ENCODE measurements at places on chromosomes 5 and 9. TPM values are rescaled to one million over a fixed set of nuclear protein-coding genes. Genes with fewer than 3 reads are reported as not detected.

Gene ZNG1A
- total RNA-seq, result 24.5 TPM

Gene LRRC14B
- total RNA-seq, result not detected

Gene CDH9
- not detected for total RNA-seq

Gene NEUROG1
- total RNA-seq, result not detected

DNA sequence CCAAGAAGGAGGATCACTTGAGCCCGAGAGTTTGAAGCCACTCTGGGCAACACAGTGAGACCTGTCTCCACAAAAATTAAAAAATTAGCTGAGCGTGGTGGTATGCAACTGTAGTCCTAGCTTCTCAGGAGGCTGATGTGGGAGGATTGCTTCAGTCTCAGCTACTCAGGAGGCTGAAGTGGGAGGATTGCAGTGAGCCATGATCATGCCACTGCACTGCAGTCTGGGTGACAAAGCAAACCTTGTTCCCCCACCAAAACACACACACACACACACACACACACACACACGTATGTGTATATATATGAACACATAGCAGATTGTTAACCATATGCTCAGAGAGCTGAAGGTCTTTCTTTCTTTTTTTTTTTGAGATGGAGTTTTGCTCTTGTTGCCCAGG lies 157.5 kb upstream of the MAST4 start:
- DNase-seq, result no peak

DNA sequence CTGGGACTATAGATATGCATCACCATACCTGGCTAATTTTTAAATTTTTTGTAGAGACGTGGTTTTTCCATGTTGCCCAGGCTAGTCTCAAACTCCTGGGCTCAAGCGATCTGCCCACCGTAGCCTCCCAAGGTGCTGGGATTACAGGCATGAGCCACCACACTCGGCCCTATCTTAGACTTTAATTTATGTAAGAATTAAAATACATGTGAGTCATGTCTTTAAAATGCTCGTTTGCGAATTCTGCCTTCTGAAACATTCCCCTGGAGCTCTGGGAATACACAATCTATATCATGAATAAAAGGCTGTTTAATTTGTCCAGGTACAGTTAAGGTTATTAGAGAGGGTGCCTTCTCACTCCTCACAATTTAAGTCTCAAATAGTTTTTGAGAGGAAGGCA lies 32.8 kb downstream of the RHOBTB3 start:
- DNase-seq, result no peak

DNA sequence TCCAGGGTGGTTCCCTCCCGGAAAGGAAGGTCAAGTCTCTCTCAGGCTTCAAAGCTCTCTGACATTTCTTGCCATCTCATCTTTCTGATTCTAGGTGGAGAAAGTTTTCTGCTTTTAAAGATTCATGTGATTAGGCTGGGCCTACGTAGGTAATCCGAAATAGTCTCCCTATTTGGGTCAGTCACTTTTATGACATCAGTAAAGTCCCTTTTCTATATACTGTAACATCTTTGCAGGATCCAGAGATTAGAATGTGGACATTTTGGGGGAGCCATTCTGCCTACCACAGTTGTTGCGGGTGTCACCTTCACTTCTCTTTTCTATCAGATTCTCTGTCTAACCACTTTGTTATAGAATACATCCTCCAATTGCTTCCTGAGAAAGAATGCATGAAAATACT lies 1.9 kb upstream of the RNF180 start:
- no peak for DNase-seq

GRCh38 chr9:104743376-104743985 lies 4.0 kb upstream of the NIPSNAP3A start:
- DNase-seq, result no peak

- DNase-seq, result no peak
These were observed 14.6 kb upstream of the ACOT12 start for GRCh38 chr5:81408496-81408895.

- no peak for DNase-seq
These were observed 28.4 kb downstream of the PSAT1 start for GRCh38 chr9:78325343-78325742.

- DNase-seq, result no peak
These were observed 420.1 kb upstream of the PAPPA start for GRCh38 chr9:115733318-115734110.

DNA sequence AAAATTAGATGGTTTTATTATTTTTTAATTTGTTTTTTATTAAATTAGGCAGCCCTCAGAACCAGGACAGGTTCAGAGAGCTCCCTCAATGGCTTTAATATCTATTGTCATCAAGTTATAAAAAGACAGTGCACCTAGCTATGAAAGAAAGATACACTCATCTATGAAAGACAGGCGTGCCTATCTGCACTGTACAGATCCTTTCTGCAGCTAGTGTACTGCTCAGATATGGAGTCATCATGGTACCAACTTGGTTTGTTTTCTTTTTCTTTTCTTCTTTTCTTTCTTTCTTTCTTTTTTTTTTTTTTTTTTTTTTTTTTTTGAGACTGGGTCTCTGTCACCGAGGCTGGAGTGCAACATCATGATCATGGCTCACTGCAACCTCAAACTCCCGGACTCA lies 54.8 kb upstream of the GPBP1 start:
- DNase-seq, result no peak

DNA sequence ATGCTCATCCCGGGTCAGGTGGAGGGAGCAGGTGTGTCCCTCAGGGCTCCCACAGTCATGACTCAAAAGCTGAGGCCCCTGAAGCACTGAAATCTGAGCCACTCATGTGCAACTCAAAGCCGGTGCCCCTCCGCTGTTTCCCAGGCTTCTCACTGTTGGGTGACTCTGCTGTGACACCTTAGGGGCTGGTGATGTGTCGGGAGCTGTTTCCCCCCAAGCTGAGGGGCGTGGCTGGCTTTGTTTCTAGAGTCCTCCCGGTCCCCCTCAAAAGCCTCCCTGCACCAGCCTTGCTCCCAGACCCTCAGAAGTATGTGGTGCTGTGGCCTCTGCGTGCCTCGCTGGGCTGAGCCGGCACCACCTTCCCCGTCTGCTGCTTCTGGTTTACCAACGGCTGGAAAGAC lies 39.7 kb downstream of the PLPP7 start:
- DNase-seq, result no peak

DNA sequence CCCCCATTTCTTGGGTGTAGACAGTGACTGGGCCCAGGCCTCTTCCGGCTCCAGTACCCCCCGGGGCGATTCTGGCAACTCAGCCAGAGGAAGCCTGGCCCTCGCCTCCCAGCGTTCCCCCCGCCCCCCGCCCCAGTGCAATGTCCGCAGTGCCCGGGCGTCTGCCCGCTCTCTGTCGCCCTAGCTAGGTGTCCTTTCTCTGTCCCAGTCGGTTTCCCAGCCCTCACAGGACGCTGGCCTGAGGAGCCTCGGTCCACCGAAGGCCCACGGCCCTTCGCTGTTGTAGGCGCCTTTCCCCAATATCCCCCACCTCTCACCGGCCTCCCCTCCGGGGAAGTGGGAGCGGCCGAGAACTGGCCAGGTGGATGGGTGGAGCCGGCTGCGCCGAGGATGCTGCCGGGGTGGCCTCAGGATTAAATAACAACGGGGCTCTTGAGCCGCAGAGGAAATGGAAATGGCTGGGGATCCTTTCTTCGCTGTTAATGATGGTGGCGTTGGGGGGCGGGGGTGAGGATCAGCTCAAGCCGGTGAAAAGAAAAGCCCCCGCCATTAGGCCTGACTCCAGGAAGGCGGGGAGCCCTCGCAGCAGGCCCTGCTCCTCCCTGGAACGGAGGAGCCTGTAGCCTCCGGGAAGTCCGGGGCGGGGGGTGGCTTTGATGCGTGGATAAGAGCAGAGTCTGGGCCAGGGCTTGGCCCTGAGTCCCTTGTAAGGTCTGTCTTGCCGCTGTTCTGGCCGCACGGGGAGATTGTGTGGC lies 1.1 kb upstream of the SPRY4 start:
- DNase-seq, result no peak

DNA sequence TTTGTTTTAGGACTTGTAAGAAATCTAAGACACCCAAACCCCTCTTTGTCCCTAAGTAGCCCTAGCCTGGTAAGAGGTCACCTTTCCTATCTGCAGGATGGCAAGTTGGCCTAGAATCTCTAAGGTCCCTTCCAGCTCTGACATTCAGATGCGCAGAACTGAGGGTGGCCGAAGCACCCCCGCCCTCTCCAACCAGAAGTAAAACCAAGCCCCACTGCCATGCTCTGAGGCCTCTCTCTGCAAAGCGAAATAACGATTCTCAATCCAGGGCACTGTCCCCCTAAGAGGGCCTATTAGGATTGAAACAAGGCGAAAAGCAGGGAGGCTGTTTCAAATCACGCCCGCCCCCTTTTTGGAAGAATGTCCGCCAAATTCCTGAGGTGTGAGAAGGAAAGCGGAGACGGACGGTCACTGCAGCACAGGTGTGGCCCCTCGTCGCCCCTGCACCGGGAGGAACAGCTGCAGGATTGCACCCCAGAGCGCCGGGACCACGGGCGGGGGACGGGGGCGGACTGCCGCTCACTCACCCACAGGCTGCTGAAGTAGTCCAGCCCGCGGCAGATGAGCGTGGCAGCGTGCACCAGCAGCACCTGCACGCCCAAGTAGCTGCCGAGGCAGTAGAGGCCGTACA lies 824 bp downstream of the TMEM245 start:
- DNase-seq, result no peak

- no peak for DNase-seq
These were observed 637.2 kb upstream of the NUDT12 start for GRCh38 chr5:104199771-104200170.

GRCh38 chr9:94991961-94992907 lies 265.7 kb downstream of the AOPEP start:
- no peak for DNase-seq

- no peak for DNase-seq
These were observed 43.6 kb upstream of the TRMT10B start for GRCh38 chr9:37710046-37710445.

DNA sequence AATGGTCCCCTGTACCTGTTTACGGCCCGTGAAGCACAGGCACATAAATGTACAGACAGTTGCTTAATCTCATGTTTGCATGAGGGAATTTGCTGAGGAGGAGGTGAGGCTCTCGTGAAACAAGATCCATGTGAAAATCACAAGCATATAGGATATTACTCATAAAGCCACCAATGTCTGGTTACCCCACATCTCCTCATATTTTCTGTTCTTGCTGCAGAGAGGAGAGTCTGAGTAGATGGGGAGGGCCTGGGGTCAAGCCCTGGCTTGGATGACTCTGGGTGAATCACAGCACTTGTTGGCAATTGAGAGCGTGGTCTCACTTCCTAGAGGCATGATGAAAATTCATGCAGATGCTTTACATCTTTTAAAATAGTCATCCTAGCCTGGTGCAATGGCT lies 975 bp downstream of the AGXT2 start:
- DNase-seq, result no peak

- no peak for DNase-seq
These were observed 37.3 kb upstream of the FBP1 start for GRCh38 chr9:94676446-94677131.

DNA sequence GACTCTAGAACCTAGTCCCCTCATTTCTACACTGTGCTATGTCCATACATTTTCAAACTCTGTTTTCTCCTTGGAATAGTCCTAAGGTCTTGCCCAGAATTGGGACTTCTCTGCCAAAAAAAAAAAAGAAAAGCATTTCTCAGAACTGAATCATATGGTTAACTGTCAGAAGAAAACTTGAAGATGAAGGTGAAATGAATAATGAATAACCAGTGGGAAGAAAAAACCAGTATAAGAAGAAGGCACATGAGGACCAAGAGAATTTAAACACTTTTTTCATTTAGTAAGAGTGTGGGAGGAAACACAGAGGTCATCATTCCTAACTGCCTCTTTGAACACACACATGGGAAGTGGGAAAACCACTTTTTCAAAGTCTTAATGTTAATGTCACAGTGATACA lies 197.7 kb downstream of the PRELID2 start:
- DNase-seq, result no peak

GRCh38 chr5:72121780-72122445 lies 14.6 kb downstream of the MAP1B start:
- no peak for DNase-seq

GRCh38 chr5:1686016-1686802 lies 113.4 kb downstream of the MRPL36 start:
- DNase-seq, result no peak

- no peak for DNase-seq
These were observed 4.7 kb upstream of the TGFBI start for GRCh38 chr5:136023958-136024541.

GRCh38 chr5:579211-579610 lies 32.9 kb upstream of the CEP72 start:
- DNase-seq, result no peak

Data from epithelial cell of proximal tubule (primary cell).